ENCODE measurements at places on chromosomes 6 and 20.

DNA sequence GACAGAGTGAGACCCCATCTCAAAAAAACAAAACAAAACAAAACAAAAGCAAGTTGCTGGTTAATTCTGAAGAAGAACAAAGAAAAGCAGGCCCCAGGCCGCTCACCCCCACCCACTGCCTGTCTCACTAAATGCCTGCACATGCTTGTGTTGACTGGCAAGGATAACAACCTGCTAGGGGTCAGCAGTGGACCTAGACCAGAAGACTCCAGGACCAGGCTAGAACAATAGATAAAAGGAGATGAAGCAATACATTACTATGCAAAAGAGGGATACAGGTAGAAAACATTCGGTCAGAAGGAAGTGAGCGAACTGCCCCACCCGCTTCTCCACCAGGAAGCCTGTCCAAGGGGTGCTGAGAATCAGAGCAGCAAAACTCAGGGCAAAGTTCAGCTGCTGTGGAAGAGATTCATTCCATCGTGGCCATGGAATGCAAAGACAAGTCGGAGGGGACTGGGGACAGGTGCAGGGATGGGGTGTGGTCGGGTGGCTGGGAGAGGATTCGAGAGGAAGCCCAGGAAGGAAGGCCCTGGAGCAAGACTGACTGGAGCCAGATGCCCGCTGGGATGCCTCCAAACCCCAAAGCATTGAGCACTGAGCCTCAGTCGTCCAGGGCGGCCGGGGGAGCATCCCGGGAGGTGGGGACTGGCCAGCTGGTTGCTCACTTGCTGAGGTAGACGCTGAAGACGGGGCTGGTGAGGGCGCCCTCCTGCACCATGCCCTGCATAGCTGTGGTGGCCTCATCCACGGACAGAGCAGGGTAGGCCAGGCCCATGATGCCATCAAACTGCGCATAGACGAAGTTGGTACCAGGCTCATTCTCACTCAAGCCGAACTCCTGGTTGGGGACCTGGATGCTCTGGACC lies 5.3 kb downstream of the PGC start:
- DNase-seq: no peak

GRCh38 chr20:51563486-51564332 lies 21.2 kb upstream of the NFATC2 start:
- DNase-seq: peak; percentile 16

DNA sequence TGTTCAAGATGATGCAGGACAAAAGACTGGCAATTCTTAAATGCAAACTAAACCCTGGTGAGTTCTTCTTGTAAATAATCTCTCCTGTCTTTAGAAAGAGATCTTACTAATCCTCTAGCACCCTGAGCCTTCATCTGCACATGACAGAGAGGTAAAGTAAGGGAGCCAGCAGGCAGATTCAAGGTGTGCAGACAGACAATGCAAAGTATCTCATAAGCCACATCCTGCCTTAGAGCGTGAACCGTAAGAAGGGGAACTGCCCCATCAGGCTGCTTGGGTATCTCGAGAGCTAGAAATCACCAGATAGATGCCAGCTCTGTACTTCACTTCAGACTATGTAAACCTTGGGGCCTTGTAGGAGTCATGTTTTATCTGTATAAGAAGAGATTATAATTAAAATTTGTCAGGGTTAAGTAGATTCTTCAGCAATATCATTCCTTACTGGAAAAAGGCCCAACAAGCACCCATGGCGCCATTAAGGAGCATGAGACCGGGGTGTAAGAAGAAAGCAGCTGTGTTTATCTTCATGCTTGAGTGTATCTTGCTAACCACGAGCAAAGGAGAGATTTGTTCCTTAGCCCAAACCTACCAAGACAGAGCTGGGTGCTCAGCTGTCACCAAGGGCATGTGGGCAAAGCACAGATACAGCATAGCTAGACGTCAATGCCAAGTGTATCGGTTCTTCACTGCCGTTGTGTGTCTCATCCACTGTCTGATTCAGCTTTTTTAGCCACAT lies 24.4 kb downstream of the CNR1 start:
- no peak for DNase-seq

DNA sequence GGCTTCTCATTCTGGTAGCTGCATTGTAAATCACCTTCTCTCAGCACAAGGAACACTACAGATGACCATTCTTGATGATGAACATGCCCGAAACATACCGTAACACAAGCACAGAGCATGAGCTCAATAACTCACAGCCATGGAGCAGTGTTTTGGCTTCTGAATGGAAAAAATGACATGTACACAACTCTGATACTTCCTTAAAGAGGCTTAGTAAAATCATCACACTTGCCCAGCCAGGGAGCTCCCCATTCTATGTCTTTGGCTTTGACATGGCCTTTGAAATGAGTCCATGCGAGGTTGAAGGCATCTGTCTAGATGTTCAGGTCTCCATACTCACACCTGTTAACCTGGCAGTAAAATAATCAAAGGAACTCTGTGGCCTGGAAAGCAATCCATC lies 87.6 kb downstream of the MYB start:
- no peak for DNase-seq

DNA sequence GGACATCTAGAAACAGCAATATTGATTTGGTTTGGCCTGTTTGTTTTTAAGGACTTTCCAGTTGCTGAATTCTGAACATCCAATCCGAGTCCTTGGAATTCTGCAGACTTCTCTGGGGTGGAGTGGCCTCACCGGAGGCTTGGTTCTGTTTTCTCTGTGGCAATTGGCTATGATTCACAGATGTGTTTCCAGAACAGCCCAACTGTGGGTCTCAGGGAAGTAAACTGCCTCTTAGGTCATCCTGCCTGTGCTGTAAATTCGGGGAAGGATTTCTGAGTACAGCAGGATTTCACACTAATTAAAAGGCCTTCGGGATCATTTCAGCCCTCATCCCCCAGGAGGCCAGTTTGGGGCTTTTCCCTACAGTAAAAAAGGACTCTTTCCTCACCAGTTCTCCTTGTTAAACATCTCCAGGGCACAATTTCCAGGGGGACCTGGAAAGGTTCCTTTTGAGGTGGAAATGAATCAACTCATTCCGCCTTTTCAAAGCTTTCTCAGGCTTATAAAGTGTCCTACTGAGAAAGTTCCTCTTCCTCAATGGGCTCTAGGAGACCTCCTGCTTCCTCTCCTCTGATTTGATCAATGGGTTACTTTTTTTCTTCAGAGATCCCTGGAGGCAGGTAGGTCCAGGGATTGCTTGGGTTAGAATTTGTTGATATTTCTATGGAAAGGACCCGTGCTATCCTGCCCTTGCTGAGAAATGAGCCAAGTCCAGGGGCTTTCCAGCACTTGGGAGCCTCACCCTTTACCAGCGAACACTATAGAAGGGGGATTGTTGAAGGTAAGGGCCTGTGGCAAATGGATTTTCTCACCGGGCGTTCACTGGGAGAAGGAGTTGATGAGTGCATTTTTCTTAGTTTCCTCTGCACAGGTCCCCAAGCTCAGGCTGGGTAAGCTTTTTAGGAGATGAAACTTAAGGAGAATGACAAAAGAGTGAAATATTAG lies 114.6 kb downstream of the CLIC5 start:
- DNase-seq: no peak

DNA sequence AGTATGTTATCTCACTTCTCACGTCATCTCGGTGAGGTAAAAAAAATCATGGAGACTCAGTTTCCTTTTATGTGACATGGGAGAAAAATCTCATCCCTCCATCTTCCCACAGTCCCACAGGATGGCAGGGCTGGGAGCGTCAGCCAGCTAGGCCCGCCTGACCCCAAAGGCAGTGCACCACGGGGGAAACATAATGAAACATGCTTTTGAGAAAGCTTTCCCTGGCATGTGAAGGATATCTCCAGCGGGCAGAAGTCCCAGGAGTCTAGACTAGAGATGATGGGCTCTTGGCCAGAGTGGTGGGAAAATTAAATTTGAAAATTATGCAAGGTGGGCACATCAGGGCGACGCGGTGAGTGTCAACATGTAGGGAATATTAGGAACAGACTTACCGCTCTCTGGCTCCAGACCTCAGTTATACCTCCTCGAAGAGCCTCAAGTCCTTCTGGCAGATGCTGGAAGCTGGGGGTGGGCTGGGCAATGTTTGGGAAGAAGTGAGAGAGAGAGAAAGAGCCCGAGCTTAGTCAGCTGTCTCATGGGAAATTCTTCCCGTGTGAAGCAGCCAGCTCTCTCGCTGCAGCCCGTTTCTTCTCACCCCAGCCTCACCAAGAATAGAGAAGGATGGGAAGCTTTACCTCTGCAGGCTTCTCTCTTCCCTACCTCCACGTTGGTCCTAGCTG lies 52.3 kb downstream of the MOCS1 start:
- no peak for DNase-seq

DNA sequence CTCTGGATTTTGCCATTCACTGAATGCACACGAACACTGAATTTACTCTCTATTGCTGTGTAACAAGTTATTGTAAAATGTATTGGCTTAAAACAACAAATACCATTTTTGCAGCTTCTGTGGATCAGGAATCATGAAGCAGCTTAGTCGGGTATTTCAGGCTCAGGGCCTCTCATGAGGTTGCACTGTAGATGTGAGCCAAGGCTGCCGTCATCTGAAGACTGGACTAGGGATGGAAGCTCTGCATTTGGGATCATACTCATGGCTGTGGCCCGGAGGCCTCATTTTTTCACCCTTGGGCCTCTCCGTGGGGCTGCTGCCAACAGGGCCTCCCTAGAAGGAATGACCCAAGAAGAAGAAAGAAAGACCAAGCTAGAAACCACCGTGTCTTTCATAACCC lies 492.4 kb upstream of the CDH4 start:
- DNase-seq: no peak

DNA sequence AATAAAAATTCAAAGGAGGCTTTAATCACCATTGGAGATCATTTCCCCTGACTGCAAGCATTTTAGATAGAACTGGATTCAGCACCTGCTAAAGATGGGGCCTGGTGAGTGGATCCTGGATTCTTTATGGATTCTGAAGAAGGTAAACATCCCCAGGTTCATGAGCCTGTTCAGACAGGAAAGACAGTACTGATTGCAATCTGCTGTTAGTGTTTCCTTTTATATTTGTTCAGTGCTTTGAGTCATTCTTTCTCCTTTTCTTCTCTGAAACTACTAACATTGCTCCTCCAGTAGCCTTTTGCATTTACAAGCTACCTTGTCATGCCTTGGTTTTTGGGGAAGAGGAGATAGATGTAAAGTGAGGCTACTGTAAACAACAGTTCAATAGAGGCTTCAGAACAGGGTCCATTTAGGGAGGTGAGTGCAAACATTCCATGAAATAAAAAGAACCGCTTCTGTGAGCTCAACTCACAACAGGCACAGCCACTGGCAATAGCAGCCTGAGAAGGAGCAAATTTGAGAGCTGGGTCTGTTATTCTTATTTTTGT lies 66.4 kb upstream of the PRL start:
- DNase-seq: no peak

All from stimulated activated CD4-positive, alpha-beta T cell treated with anti-CD3 and anti-CD28 coated beads, Interleukin-4, amount 100 ng/mL, for 48 hours (primary cell).